ENCODE measurements at places on chromosomes 5 and 9.

DNA sequence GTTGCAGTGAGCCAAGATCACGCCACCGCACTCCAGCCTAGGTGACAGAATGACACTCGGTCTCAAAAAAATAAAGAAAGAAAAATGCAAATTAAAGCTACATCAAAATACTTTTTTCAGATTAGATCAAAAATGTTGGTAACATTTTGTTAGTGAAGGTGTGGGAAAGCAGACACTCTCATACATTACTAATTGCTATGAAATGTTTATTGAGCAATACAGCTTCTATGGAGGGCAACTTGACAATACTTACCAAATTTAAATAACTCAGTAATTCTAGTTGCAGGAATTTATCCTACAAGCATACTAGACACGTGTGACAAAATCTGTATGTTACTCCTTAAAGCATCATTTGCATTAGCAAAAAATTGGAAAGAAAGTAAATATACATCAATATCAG lies 4.1 kb downstream of the TRIM23 start:
- DNase-seq, result no peak

GRCh38 chr9:109805050-109805449 lies 25.1 kb downstream of the PALM2AKAP2 start:
- DNase-seq, result no peak

DNA sequence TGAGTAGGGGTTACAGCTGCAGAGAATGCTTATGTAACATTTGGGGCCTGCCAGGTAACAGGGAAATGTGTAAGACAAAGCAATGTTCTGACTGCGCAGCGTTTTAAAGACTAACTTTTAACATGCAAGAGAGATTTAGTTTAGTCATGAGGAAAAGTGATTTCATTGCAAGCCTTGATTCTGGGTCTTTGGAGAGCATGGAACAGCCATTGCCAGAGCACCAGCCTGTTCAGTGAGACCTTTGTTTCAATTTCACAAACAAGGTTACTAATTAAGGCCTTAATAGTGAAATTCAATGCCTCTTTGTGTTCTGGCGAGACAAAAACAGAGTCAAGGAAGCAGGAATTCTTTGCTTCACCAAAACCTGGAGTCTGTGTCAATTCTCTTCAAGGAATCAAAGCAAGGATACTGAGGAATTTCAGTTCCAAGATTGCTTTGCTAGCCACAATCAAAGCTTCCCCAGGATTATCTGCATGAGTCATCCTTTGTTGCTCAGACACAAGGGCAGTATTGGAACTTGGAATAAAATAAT lies 14.4 kb downstream of the CKMT2 start:
- no peak for DNase-seq

- no peak for DNase-seq
These were observed 1183.3 kb downstream of the DTWD2 start for GRCh38 chr5:117805058-117805457.

DNA sequence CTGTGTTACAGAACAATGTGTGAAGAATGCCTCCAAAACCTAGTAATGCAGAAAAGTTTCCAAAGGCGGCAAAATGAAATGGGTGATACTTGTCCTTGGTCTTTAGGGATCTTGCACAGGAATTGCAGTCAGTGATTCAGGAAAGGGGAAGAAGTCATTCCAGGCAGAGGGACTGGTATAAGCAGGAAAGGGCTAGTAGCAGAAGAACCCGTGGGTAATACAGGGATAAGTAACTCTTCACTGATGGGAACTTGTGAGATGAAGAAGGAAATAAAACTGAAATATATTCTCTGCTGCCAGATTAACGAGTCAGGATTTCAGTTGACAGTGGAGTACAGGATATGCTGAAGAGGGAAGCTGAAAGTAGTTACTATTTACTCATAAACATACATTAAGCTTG lies 1.2 kb downstream of the SRFBP1 start:
- DNase-seq, result no peak

DNA sequence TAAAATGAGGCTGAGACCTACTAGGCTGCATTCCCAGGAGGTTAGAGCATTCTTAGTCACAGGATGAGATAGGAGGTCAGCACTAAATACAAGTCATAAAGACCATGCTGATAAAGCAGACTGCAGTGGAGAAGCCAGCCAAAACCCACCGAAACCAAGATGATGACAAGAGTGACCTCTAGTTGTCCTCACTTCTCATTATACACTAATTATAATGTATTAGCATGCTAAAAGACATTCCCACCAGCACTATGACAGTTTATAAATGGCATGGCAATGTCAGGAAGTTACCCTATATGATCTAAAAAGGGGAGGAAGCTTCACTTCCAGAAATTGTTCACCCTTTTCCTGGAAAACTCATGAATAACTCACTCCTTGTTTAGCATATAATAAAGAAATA lies 88.6 kb downstream of the PLPPR1 start:
- DNase-seq, result no peak

- DNase-seq, result no peak
These were observed 247.0 kb downstream of the YTHDC2 start for GRCh38 chr5:113760486-113760885.

DNA sequence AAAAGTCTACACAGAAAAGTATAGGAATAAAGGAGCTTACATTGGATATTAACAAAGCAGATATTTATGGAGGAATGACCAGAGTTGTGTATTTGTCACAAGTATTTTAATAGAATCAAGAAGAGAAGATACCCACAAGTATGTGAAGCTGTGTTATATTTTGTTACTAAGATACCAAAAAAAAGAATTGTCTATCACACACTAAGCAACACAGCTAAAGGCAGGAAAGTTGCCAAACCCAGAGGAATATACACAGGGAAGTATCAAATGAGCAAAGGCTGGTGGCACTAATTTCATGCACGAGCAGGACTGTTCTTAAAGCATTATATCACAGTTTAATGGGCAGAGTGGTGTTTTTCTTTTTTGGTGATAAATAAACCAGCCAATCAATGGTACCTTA lies 30.9 kb upstream of the RAI14 start:
- no peak for DNase-seq

DNA sequence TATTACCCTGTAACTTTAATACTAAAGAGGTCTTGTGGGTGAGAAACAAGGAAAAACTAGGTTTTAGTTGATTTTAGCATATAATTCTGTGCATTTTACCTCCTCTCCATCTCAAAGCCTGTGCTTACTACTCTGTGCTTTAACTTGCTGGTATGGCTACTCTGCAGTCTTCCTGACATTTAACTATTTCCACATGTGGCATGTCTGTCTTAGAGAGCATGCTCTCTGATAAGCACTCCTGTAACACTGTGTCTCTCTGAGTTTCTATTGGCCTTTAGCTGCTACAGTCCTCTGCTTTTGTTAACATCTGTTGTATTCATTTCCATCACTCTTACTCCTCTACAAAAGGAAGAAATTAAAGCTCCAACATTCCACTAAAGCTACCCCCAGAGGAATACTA lies 418.3 kb downstream of the RAB3C start:
- DNase-seq, result no peak

GRCh38 chr5:179870403-179870903 lies 11.8 kb upstream of the MRNIP start:
- DNase-seq, result no peak

All from activated CD8-positive, alpha-beta memory T cell treated with anti-CD3 and anti-CD28 coated beads for 4 hours (primary cell).